ENCODE measurements at places on chromosomes 12 and 14.
A peak's percentile ranks its signal among the peaks of the same experiment; 100 is the strongest.

DNA sequence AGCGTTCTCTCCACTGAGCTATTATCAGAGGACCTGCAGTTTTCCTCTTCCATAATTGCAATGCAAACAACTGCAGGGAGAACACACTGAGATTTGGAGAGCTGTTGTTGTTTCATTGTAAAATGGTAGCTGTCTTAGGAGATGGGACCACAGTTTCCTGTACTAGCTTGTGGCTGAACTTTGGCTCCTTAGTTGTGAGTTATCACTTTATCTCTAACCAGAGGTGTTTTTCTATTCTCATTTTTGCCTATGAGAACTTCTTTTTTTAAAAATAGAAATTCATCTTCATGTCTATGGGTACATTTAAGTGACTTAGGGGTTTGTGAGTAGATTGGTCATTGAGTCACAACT, 216.5 kb downstream of the SLC38A4 start:
- DNase-seq: no peak

DNA sequence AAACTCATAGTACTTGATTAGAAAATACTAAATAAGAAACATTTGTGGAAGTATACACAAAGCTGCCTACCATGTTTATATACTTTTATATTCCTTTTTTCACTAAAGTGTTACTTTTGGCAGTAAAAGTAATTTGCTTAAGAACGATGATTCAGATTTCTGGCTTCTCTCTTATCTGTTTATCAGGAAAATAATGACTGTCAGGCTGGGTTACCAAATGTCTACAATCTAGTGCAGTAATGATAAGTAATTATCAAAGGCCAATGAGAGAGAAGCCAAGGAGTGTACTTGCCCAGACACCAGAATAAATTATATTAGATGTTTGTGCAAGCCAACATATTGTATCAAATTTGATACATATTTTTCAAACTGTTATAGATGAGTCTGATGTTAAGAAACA, 113.4 kb downstream of the RALGAPA1 start:
- DNase-seq: no peak

GRCh38 chr12:80352474-80352873, 91.6 kb upstream of the PTPRQ start:
- DNase-seq: no peak

DNA sequence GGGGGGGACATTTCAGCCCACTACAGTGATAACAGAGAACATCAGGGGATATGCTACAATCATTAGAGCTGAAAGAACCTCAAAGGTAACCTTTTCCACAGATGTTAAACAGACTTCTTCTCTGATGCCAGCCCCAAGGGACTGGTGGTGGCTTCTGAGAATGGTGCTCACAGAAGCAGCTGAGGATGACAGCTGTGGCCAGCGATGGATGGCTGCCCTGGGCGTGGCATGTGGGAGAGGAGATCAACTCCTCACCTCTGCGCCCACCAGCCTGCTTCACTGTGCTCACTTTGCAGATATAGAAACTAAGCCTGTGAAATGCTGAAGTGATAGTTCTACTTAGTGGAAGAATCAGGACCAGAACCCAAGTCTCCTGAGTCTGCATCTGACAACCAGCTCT, 33.0 kb downstream of the FOXN3 start:
- no peak for DNase-seq

DNA sequence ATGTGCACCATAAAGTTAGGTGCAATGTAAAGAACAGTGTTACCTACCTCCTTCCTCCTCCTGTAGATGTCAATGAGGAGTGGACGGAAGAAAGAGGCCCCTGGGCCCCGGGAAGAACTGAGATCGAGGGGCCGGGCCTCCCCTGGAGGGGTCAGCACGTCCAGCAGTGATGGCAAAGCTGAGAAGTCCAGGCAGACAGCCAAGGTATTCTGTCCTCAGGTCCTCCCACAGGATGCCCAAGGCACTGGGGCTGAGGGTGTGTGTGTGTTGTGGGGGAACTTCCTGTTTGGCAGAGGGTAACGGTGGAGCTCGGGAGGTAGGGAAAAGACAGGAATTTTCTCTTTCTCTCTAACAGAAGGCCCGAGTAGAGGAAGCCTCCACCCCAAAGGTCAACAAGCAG, 6.4 kb downstream of the ATN1 start:
- DNase-seq: no peak

DNA sequence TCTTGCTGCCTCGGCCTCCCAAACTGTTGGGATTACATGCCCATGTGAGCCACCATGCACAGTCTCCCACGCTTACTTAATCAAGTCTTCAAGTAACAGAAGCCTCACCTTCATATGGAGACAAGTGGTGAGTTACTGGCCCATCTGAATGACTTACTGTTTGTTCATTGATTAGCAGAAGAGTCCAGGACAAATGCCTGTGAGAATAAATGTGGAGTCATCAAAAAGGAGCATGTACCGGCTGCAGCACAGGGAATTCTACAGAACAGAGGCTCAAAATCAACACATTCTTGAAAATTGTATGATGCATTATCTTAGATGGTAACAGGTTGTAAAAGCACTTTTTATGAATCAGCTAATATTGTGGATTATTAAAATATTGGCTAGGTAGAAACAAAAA, 72.5 kb upstream of the FERMT2 start:
- no peak for DNase-seq

DNA sequence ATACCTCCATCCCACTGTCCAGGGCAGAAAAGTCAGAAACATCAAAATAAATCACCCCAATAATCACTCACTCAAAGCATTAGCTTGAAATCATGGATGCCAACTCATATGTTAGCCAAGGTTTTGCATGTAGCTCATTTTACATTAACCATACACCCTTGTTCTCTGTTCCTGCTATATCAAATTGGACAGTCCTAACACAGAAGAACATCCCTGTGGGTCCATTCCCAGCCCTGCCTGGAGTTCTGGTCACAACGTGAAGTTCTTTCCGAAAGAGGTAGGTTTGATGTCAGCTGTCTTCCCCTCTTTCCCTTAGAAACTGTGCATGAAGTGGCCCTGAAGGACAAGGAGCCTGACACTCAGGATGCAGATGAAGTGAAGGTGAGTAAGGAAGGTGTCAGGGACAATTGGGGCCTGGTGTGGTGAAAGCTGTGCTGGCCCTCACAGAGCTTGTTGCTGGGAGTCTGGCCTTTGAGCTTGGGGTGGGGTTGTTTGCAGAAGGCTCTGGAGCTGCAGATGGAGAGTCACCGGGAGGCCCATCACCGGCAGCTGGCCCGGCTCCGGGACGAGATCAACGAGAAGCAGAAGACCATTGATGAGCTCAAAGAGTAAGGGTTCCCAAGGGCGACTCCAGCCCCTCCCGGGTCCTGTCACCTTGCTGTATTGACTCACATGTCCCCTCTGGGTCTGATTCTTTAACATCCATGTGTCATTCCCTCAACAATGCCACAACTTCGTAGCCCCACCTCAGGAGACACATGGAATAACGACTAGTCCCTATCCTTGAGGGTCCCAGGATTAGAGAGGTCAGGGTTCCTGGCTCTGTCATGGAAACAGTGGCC, 15.0 kb upstream of the PIP4K2C start:
- no peak for DNase-seq

GRCh38 chr14:80549141-80549540, 337.8 kb upstream of the DIO2 start:
- no peak for DNase-seq

DNA sequence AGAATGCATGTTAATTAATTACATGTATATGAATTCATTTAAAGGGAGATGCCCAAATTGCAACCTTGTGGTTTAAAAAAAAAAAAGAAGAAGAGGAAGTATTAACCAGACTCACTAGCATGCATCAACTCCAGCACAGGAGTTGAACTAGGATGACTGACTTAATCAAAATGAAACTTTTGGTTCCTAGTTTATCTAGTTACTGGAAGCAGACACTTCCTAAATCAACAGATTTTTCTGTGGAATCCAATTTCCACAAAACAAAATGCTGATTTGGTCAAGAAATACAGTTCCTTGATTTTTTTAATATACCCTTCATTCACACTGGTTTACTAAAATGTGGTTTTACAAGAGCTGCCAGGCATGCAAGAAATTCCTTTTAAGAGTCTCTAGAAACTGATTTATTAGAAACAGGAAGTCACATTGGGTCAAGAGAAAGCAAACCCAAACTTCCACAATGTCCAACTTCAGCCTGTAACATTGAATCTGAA, 41.6 kb downstream of the ITPR2 start:
- no peak for DNase-seq

DNA sequence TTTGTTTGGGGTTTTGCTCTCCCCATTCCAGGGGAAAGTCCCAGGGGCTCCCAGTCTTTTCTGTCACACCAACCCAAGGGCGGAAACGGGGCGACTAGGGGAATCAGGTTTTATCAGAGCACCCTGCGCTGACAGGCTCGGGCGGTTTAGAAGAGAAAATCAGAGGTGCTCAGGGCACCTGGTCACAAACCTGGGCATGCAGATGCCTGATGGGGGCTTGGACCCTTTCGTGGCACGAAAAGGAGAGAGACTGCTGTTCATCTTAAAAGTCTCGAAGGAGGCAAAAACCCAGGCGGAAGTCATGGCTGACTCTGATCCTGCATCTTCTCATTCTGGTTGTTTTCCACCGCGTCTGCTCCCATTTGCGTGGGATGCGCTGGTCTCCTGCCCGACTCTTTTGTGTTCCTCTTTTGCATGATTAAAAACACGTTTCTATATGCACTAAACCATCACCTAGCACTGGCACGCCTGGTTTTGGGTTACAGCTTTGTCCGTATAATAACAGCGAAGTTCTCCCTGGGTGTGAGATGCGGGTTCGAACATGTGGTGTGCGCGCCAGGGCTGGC, 13.2 kb downstream of the OTX2 start:
- no peak for DNase-seq

DNA sequence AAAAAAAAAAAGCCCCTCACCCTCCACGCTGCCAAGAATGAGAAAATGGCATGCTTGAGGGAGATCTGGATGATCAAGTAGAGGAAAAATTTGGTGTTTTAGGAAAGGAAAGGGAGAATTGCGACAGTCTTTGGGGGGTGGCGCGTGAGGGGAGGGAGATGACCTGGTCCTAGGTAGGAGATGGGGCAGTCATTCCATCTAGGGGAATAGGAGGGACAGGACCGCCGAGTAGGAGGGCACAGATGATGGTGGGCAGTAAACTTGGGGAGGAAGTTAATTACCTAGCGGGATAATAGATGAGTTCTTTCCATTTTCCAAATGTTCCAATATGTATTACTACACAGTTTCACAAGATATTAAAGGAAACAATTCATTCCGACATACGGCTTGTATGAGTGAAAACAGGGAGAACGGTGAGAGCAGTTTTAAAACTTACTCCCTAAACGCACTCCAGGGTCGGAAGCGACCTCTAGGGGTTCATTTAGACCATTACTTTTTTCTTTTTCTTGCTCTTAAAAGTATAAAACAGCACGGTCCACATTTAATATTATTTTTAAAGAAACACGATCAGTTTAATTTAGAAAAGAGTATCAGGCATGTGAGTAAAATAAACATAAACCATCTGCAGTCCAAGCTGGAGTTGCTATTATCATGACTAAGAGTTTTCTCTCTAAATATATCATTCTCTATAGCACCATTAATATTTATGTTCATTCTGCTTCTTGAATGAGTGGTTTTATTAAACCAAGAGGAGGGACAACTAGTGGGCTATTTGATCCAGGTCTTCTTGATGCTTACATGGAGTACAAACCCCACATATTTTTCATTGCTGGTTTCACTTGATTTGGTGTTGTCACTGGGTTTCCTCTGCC, 3.0 kb upstream of the FNTB start:
- no peak for DNase-seq

- DNase-seq: peak; percentile 67
Measured at GRCh38 chr14:91244501-91244901, at the start of gene GPR68. Gene GPR68, minus strand, starts transcription at chr14:91244704. Its CDS starts 9,654 bp downstream, at chr14:91235050.

DNA sequence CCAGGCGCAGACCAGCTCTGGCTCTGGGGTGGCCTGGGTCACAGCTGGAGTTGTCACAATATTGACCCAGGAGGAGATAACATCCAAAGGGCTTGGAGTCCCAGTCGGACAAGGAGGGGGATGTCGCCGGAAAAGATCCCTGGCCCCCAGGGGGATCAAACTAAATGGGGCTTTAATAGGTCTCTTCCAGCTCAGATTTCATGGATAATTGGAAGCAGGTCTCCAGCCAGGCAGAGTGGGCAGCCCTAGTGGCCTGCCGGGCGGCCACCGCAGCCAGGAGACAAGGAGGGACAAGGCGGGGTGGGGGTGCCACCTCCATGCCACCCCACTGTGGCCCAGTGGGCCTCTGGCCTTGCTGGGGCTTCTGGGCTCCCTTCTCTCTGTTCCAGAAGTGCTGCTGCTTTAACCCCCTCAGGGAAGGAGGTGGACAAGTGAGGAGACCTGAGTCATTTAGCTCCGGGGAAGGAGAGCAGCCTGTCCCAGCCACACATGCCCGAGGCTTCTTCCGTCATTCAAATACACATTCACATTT, 23.1 kb upstream of the PGF start:
- peak; percentile 39 for DNase-seq

DNA sequence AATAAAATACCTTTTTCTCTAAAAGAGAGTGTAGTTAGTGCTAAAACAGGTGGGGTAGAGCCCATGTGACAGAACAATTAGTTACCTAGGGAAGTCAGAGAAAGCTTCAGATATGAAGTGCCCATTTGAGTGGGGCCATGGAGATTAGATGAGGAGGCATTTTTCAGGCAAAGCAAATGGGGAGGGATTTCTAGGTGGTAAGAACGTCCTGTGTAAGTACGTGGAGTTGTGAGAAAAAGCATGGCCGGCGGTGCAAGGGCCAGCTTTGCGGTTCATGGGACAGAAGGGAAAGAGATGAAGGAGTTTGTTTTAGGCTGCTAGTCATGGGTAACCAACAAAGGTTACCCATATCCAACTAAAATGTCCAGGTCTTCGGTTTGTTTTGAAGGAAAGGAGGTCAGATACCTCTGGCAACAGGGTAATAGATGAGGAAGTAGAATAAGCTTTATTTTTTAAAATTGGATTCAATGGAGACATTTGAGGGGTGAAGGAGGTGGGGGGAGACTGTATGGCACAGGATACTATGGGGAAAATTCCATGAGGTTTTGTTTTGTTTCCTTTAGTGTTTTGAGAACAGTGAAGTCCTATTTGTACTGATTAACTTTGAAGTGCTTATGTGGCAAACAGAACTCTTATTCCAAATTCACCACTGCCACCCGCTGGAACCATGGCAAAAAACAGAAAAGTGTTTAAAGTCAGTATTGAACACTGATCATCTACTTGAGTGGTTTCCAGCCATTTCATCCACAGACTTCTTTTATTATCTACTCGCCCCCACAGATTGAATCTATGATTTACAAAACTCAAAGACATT, 10.0 kb upstream of the SNRPF start:
- no peak for DNase-seq

DNA sequence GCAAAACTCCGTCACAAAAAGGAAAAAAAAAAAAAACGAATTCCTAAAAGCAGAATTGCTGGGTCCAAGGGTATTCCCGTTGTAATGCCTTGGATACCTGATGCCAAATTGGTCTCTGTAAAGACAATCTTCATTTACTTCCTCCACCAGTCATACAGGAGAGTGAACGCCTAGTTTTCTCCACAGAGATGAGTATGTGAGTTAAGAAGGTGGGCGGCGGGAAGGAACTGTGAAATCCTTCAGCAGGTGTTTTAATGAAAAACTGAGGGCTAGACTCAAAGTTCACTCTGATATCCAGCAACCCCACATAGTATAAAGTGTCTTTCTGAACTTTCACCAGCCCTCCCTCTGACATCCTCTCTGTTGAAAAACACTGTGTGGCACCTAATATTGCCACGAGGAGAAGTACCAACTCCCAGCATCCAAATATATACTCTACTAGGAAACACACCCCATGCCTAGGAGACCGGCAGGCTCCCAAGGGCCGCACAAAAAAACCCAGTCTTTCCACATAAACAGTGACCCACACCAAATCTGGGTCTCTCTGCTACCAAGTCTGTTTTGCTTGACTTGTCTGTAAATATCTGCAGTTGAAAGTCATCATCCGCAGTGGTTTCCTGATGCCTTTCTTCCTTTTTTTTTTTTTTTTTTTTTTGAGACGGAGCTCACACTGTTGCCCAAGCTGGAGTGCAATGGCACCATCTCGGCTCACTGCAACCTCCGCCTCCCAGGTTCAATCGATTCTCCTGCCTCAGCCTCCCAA, 30.3 kb upstream of the FOXN3 start:
- no peak for DNase-seq
